ENCODE measurements at places on chromosomes 6 and 20. TPM values are rescaled to one million over a fixed set of nuclear protein-coding genes. Genes with fewer than 3 reads are reported as not detected.

BPIFB1 gene
- total RNA-seq = not detected

KIF25 gene
- total RNA-seq = not detected

MUCL3 gene
- total RNA-seq = not detected

LAMA2 gene
- total RNA-seq = 13.3 TPM

FAM217A gene
- not detected for total RNA-seq

DEFB123 gene
- not detected for total RNA-seq

CCNC gene
- 95.7 TPM for total RNA-seq

TAAR5 gene
- not detected for total RNA-seq

RIPPLY2 gene
- total RNA-seq = not detected

LY6G6C gene
- total RNA-seq = not detected

GRCh38 chr6:6595952-6596351 is 7.4 kb downstream of the LY86 start:
- DNase-seq = no peak

DNA sequence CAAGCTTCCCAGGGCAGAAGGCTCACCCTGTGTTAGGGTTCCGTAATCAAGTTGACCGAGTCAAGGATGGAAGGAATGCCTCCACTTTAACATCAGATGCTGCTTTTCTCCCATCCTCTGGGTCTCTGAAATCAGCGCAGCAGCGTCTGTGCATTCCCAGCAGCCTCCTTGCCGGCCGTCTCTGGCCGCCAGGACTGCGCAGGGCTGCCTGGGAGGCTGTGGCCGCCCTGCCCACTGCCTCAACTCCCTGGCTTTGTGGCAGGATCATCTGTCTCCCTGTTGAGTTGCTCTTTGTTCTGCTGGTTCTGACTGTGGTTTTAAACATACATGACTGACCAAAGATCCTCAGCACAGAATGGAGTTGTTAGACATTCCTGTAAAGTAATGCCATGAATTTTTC is 56.5 kb downstream of the DLL1 start:
- no peak for DNase-seq

GRCh38 chr6:54308289-54308985 is at the start of gene TINAG:
Gene TINAG (plus strand): TSS chr6:54308441. CDS start chr6:54308551, 110 bp downstream.
- DNase-seq = no peak

- no peak for DNase-seq
Measured at GRCh38 chr6:46704562-46704961, 16.9 kb downstream of the TDRD6 start.

DNA sequence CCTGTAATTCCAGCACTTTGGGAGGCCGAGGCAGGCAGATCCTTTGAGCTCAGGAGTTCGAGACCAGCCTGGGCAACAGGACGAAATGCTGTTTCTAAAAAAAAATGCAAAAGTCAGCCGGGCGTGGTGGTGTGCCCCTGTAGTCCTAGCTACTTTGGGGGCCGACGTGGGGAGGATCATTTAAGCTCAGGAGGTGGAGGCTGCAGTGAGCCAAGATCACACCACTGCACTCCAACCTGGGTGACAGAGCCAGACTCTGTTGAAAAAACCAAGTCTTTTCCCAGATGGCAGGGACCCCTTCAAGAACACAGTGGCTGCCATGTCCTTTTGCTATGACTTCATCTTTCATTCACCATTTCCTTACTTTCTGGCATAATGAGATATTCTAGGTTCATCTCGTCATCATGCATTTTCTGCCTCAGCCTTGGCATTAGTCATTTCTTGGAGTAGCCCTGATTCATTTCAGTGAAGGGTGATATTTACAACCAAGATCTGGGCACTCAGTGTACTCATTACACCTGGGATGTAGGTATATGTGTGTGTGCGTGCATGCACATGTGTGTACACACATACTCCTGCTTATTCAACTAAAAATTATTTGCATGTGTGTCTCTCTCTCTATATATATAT is 61.4 kb upstream of the TOX2 start:
- DNase-seq = peak; percentile 61

- DNase-seq = no peak
Measured at GRCh38 chr6:148138573-148138972, 204.1 kb upstream of the SASH1 start.

- no peak for DNase-seq
Measured at GRCh38 chr6:149560736-149561135, 5.4 kb upstream of the GINM1 start.

- DNase-seq = peak; percentile 86
Measured at GRCh38 chr20:44540834-44541233, 19.0 kb upstream of the SERINC3 start.

DNA sequence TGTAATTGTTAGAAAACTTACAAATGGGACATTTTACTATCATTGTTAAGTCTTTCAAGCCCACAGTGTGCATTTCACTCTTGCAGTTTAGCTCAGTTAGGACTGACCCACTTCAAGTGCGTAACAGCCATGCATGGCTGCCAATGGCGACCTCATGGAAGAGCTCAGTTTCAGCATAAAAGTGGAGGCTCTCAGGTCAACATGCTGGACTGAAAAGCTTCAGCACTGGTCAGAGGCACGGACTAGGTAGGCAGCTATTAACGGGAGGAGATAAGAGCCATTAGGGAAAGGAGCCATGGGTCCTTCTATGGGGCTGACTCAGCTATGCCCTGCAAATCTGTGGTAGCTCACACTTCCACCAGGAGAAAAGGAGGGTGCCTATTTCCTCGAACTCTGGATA is 101.8 kb downstream of the TTLL2 start:
- DNase-seq = no peak

DNA sequence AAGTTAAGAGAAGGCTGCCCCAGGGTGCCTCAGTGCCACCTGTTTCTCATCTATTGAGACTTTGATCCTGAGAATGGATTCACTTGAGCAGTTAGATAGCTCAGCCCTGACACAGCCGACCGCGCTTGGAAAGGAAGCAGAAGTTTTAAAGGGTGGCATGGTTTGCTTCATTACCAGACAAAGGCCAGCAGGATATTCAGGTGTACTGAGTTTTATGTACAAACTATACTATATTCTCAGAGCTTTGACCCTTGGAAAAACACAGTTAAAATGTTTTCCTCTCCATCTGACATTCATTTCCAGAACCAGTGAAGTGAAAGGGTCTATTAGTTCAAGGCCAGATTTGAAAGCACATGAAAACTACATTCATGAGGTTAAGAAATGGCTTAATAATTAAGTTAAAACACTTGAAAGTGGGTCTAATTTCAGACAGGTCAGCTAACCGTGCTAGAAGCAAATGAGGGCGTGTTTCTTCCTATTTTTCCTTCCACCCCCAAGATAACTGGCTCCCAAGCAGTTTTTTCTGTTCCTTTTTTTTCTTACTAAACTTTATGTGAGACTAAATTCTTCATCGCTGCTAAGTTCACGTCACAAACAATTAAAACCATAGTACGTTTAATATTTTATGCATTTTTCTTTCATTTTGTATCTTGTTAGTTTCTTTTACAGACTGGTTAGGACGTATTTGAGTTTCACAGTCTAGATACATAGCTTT is 385.3 kb upstream of the SOX4 start:
- no peak for DNase-seq

DNA sequence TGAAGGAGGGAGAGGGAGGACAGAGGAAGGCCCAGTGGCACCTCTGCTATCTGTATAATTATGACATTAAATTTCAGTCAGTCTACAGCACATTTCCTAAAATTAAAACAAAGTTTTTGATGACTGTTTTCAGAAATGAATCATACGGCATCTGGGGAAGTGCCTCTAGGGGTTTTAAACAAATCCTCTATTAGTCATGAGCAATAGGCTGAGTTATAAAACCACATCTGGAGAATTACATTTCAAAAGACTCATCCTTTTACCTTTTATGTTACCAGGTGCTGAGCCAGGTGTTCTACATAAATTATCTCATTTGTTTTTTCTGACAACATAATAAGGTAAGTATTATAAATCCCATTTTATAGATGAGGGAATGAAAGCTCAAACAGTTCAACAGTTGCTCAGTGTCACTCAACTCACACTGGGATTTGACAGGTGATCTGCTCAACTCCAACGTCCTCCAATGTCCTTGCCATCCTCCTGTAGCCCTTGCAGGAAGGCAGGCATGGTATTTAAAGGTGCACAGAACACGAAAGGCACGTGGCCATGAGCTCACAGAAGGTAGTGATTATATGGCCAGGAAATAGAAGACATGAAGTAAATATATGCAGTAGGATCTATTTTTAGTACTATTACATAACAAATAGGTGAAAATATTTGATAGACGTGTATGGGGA is 184.2 kb upstream of the MAN1A1 start:
- peak; percentile 82 for DNase-seq

DNA sequence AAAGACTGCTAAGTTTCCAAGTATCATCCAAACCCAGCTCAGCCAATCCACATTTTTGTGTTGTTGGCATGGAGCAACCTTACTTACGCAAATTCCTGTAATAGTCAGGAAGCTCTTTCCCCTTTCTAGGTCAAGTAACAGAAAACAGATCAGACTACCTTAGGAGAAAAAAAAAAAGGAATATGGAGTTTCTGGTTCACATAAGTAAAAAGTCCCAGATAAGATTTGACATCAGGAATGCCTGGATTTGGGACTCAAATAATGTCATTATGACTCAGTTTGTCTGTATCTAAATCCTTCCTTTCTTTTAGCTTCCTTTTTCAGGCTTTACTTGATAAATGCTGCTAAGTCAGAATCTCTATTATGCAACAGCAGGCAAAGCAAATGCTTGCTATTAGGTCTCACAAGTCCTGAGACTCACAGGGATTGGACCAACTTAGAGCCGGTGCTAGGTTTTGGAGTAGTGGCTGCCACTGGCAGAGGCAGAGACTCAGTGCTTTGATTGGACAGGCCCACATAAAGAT is 44.5 kb downstream of the NCOA7 start:
- peak; percentile 75 for DNase-seq

DNA sequence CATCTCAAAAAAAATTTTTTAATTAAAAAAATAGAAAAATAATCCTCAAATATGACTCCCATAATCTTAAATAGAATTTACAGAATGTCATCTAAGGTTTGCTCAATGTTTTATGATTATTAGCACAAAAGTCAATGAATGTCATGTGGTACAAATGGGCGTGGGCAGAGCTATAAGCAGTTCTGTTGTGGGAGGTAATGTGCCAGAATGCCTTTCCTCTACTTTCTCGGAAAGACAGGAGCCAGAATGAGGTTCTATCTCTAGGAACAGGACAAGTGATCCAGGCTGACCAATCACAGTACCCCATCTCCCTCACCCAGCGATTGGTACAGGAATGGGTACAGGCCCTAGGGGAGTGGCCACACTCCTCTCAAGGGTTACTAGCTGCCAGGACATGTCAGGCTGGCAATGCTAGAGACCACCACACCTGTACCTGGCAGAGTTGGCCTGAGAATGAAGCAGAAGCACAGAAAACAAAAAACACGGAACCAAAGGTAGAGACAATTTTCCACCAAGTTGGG is 15.1 kb downstream of the RALGAPA2 start:
- no peak for DNase-seq

DNA sequence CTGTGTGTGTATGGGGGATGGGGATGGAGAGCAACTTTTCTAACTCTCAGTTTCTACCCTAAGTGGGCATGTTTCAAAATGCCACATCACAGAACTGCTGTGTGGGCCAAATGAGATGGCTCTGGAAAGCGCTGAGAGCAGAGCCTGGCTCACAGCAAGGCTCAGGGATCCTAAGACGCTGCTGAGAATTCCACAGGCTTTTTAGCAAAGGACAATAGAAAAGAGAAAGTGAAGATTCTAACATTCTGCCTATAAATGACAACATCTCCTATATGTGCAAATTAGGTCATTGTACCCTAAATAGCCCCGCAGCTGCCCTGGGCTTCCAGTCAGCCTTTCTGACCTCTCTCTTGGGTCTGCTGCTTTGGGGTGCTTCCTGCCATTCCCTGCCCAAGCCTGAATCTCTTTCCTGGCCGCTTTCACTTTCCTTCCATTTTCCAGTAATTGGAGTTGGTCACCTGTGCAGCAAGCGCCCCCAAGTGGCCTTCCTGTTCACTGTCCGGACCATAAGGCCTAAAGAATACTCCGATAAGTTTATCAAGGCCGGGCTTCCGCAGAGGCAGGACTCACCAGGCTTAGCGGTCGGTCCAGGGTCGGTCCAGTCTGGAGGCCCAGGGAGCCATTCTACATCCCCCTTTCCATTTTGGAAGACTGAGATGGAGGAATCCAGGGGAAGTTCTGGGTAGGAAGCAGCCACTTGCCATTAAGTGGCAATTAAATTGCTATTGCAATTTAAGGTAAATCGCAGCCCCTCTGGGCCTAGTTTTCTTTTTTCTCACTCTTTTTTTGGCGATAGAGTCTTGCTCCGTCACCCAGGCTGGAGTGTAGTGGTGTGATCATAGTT is 6.7 kb upstream of the DDR1 start:
- peak; percentile 90 for DNase-seq

DNA sequence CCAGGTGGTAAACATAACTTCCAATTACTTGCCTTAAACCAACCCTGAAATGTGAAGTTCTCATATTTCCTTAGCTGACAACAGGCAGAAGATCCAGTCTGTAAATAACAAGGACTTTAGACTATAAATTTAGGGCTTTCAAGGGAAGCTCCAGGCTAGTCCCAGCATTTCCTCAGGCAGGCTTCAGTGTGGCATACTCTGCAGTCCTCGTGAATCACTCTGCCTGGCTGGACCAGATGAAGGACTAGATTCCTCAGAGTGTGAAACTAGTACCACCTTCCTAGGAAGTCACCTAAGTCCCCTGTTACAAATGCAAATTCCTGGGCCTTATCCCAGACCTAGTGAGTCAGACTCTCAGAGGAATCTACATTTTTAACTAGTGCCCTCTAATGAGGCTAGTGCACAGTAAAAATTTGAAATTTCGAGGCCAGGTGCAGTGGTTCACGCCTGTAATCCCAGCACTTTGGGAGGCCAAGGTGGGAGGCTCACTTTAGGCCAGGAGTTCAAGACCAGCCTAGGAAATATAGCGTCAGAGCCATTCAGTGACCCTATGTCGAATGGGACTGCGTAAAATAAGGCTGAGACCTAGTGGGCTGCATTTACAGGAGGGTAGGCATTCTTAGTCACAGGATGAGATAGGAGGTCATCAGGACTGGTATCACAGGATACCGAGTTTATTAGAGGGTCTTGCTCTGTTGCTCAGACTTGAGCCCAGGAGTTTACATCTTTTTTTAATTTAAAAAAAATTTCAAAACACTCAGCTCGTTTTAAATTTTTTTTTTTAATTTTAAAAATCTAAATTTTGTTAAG is 279.6 kb upstream of the JARID2 start:
- DNase-seq = peak; percentile 33

DNA sequence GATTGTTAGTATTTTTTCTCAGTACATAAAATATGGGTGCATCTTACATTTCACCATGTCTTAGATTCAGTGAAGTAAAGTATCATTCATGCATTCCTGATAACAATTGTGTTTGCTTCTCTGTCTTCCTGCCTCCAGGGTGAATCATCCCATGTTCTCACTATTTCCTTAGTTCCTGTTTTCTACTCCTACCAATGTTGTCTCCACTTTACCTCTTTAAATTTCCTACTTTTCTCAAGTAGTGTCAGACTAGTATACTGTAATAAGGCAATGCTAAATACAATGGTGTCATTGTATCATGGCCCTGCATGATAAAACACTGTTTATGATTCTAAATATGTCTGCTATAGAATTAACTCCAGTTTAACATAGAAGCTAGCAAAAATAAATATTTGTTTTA is 37.4 kb upstream of the GABRR1 start:
- no peak for DNase-seq

All from IMR-90 (cell line).